ENCODE measurements at places on chromosomes 5 and 9.

GRCh38 chr9:128072144-128073021, 4.4 kb downstream of the SLC25A25 start:
- peak; percentile 59 for DNase-seq

DNA sequence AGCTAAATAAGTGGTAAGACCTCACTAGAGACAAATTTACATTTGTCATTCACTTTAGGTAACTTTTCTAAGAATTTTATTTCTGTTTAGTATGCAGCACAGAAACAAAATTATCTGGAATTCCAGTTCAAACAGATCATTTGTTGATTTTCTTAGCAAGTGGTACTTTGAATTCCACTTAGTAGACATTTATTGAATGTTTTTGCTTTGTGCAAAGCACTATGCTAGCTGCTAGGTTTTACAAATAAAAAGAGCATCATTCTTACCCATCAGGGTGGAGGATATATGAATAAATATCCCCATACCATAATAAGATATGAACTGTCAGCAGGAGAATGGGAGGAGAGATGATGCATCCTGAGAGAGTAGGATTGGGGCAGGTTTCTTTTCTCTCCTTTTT, 35.4 kb downstream of the GNG10 start:
- no peak for DNase-seq

GRCh38 chr5:75512383-75513074, 838 bp downstream of the POLK start:
- DNase-seq, result peak; percentile 12

DNA sequence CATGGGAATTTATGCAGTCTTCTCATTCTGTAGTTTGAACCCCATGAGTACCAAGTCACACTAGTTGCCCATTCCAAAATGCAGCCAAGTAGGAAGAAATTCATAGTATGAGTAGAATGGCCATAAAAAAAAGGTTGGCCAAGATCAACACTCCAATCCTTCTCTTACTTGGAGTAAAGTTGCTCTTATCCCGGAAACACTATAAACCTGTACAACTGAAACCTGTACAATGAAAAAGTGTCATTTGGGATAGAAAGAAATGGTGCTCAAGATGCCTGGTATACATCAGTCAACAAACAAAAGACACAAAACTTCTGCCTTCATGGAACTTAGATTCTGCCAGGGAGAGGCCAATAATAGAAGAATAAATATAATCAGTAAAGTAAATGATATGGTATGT, 325.0 kb downstream of the NFIB start:
- no peak for DNase-seq

DNA sequence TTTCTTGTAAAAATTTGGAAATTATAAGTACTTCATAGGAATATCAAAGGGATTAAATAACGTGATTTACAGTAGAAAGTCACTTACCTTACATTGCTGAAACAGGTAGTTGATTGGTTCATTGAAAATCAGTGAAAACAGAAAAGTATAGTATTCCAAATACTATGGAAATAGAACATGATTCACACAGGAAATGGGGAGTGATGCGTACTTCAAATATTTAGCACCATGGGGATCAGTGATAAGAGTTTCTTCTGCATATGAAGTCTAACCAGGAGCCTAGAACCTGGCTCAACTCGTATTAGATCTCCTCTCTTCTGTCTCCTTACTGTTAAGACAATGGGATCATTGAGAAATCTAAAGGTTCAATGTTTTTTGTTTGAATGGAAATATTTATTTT, 133.3 kb downstream of the FAM174A start:
- DNase-seq, result peak; percentile 56

GRCh38 chr5:29984156-29984540, 1209.3 kb upstream of the CDH6 start:
- DNase-seq, result no peak

DNA sequence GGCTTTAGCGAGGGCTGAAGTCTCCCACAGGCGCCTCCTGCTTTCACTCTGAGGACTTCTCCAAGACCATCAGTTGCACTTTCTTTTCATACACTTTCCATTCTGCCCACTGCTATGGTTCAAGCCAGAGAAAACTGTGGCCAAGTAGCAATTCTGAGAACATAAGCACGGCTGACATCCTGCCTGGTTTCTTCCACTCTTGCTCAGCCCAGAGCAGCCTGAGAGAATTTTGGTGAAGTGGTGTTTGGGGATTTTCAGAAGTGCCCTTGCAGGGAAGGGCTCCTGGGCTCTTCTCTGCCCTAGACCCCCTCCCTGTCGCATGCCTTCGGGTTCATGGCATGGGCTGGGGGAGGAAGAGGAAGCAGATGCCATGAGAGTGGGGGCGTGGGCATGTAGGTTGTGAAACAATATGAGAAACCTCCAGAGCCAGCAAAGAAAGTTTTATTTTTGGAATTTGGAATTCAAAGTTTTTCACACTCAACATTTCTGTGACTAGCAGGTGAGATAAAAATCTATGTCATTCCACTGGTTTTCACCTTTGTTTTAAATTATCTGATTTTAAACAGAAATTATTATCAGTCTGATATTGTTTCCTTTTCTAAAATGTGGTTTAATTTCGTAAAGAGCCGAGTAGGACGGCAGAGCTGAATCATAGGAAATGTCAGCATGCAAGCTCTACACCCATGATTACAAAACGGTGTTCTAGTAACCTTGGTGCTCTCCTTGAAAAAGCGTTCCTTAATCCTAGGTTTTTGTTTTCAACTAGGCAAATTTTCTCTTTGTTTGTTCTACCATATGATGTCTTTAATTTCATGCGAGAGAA, 27.8 kb upstream of the TNFSF8 start:
- DNase-seq, result no peak

GRCh38 chr9:15213249-15213648, 93.8 kb downstream of the TTC39B start:
- DNase-seq, result no peak

GRCh38 chr5:173231381-173231766, 3.6 kb downstream of the NKX2-5 start:
- no peak for DNase-seq

DNA sequence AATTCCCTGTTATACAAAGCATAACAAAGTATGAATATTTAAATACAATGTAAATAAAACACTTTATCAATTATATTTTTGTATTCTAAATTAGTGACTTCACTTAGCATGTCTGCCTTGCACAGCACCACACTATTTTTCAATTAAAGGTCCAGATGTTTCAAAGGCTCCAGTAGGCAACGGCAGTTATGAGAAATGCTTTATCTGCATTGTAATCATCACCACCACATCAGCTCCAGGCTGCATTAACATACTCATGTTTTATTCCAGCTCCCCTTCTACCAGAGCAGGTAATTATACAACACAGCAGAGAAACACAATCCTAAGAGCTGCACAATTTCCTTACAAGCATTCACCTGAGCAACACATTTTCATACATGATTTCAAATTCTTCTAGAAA, 102.8 kb downstream of the MAPKAP1 start:
- DNase-seq, result no peak

- no peak for DNase-seq
These were observed 163.5 kb downstream of the ARL15 start for GRCh38 chr5:54146916-54147315.

GRCh38 chr9:34479431-34479866, 20.8 kb downstream of the DNAI1 start:
- no peak for DNase-seq

GRCh38 chr5:4720831-4721230, 419.3 kb upstream of the ADAMTS16 start:
- DNase-seq, result no peak

- no peak for DNase-seq
These were observed 36.4 kb upstream of the TBC1D2 start for GRCh38 chr9:98291820-98292219.

DNA sequence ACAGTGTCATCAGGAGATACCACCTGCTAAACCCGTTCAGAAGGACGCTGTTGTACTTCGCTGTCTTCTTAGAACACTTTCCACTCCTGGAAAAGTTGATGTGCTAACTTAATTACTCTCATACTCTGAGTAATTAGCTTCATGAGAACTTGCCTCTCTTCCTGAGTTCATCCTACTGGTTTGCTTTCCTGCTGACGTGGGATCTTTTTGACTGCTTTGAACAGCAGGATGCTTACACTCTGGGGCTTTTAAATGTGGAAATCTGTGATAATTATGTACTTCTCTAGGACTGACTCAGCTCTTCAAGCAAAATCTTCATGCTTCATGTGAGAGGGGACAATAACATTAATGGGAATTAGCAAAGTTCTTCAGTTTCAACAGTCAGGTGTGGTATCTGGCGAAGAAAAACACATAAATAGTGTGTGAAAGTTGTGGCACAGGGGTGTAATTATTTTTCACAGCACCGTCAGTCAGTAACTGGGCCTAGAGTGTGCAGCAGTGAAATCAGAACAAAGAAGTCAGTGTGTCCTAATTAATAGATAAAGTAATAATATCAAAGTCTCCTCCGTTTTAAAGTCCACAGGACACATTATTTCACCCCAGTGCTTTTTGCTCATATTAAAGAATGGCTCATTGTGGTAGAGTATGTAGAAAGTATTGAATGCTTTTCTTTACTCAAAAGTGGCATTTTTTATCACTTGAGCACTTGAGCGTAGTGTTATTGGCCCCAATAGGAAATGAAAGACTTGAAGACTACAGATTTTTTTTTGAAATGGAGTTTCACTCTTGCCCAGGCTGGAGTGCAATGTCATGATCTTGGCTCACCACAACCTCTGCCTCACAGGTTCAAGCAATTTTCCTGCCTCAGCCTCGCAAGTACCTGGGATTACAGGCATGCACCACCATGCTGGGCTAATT, 140.9 kb upstream of the DMRT1 start:
- DNase-seq, result no peak

- DNase-seq, result no peak
These were observed 104.9 kb downstream of the ANKRD18B start for GRCh38 chr9:33628865-33629410.

DNA sequence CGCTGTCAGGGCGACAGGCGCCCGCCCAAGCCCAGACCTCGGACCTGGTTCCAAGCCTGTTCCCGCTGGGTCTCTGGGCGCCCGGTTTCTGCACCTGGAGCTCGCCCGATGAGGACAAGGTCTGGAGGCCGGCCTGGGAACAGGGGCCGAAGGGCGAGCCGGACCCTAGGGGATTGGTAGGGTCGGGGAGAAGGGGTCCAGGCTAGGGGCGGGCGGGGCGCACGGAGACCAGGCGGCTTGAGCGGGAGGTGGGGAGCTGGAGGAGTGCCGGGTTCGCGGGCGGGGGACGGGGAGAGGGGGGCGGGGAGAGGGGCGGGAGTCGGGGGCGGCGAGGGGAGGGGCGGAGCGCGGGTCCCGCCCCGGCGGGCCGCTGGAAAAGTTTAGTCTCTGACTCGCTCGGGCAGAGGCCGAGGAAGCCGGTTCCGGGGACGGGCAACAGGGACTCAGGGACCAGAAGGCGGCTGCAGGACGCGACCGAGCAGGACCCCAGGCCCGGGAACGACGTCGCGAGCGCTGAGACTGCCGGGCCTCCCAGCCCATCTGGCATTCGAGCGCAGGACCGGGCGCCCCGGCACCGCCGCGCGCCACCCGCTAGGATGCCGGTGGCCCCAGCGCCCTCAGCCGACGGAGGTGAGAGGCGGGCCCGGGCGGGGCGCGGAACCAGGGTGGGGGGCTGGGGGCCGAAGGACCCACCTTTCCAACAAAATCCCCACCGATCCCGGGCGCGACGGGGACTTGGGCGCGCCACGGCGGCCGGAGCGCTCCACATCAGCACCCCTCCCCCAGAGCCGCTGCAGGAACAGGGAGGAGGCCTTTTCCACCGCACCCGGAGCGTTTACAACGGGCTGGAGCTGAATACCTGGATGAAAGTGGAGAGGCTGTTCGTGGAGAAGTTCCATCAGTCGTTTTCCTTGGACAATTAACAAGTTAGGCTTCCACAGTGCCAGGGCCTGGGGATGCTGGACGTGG, at the start of gene S1PR3:
Gene S1PR3 (plus strand): TSS at position 403 of the 969 bp plus-strand sequence. CDS start 9,733 bp downstream, outside the sequence.
- DNase-seq, result peak; percentile 34

- no peak for DNase-seq
These were observed 32.7 kb downstream of the KCNIP1 start for GRCh38 chr5:170536525-170536924.

DNA sequence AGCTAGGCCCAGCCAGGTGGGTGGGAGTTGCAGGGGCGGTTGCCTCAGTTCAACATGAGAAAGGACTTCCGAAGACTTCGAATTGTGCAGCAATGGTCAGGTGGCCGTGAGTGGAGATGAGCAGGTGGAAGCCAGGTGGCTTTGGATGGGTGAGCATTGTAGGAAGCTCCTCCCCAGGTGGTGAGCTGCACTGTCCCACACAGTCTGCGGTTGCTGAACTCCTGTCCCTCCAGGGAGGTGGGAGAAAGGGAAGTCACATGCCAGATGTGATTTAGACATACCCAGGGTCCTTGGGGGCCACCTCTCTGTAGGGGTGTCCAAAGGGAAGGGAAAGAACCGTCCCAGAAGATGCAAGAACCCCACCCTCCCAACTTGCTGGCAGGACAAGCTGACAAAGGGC, 30.4 kb downstream of the COL15A1 start:
- no peak for DNase-seq

- no peak for DNase-seq
These were observed 947 bp upstream of the MARCHF3 start for GRCh38 chr5:127031147-127031862.
